ENCODE measurements at places on chromosomes 16 and 17. TPM values are rescaled to one million over a fixed set of nuclear protein-coding genes. Genes with fewer than 3 reads are reported as not detected.

Gene PLEKHH3
- 0.63 TPM for total RNA-seq

Gene PIRT
- total RNA-seq: not detected

GRCh38 chr17:29575511-29576213 lies 7.2 kb downstream of the TP53I13 start:
- no peak for DNase-seq

GRCh38 chr16:70253291-70254106 lies 1.8 kb upstream of the EXOSC6 start:
- no peak for DNase-seq

GRCh38 chr17:74945543-74945942 lies 9.8 kb downstream of the OTOP3 start:
- no peak for DNase-seq

DNA sequence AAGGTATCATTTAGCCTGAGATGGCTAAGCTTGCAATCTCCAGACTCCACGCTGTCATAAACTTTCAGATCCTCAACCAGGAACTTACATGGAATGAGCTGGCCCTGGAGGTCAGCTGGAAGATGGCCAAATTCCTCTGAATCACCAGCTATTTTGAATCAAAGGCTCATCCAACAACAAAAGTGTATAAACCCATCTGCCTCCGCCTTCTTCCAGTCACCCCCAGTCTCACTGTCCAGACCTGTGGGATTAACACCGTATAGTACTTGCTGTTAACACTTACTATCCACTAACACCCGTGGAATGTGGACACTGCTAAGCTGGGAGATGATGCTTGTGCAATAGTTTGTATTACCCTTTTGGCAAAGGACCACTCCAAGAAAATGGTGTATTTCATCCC lies 1.9 kb upstream of the LCMT1 start:
- DNase-seq: no peak

DNA sequence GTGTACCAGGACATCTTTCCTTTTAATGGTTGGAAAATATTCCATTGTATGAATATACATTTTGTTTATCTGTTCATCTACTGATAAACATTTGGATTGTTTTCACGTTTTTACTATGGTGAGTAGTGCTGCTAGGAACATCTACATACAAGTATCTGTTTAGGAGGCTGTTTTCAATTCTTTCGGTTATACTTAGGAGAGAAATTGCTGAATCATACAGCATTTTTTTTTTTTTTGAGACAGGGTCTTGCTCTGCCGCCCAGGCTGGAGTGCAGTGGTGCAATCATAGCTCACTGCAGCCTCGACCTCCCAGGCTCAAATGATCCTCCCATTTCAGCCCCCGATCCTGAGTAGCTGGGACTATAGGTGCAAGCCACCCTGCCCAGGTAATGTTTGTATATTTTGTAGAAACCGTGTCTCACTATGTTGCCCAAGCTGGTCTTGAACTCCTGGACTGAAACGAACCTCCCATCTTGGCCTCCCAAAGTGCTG lies 122.9 kb downstream of the CRLF3 start:
- no peak for DNase-seq

- DNase-seq: no peak
Measured at GRCh38 chr17:45782889-45783592, 1.1 kb upstream of the CRHR1 start.

DNA sequence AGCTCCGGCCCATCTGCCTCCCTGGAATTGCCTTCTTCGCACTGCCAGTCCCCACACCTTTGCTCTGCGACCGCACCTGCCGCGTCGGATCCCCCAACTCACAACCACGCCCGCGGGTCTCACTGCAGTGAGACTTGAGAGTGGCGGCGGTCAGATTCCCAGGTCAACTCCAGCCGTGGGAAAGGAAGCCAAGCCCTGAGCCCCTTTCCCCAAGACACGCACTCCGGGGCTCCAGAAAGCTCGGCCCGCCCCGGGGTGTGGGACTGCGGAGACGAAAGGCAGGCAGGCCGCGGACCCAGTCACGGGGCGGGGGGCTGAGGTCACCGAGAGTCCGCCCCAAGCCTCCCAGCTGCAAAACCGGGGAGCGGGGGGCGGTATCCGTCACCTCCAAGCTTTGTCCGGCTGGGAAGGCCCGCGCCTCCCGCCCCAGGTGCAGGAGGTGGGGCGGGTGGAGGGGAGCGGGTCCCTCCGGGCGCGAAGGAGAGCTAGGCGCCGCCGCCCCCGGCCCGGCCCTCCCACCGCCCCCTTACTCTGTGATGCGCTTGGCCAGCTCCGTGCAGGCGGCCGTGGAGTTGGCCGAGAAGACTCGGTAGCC lies 615 bp downstream of the PRPSAP1 start:
- DNase-seq: no peak

- no peak for DNase-seq
Measured at GRCh38 chr17:55463600-55463999, 42.0 kb upstream of the MMD start.

DNA sequence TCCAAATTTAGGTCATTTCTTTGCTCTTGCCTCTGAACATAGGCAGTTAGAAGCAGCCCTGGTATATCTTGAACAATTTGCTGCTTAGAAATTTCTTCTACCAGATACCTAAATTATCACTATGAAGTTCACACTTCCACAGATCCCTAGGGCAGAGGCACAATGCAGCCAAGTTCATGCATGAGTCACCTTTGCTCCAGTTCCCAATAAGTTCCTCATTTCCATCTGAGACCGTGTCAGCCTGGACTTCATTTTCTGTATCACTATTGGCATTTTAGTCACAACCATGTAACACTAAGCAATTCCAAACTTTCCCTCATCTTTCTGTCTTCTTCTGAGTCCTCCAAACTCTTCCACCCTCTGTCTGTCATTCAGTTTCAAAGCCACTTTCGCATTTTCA lies 45.0 kb downstream of the KCNJ16 start:
- DNase-seq: no peak

DNA sequence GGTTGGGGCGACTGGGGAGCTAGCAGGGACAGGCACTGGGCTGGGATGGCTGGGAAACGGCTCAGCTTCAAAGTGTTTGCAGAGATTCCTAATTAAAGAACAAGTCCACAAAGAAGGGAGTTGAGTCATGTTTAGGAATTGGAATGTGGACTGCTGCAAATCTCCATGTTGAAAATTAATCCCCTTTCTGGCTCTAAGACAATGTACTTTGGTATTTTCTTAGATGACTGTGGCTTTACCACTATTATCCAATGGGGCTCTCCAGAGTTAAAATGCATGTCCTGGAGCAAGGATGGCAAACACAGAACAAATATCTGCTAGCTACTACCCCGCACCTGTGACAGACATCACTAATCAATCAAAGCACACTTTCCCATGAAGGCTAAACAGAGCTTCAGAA lies 22.2 kb upstream of the WSCD1 start:
- DNase-seq: no peak

- DNase-seq: no peak
Measured at GRCh38 chr16:84291226-84291625, 3.5 kb upstream of the WFDC1 start.

GRCh38 chr16:76984196-76984595 lies 206.8 kb upstream of the MON1B start:
- no peak for DNase-seq
